ENCODE measurements at places on chromosomes 7 and 10. TPM values are rescaled to one million over a fixed set of nuclear protein-coding genes. Genes with fewer than 3 reads are reported as not detected.

ANKRD30A gene
- not detected for total RNA-seq

TMEM139 gene
- 0.85 TPM for total RNA-seq

OR2A1 gene
- total RNA-seq = not detected

CALML5 gene
- not detected for total RNA-seq

SPAM1 gene
- total RNA-seq = not detected

ANKMY2 gene
- total RNA-seq = 12.7 TPM

LIPF gene
- total RNA-seq = not detected

VWDE gene
- 15.9 TPM for total RNA-seq

TMEM236 gene
- not detected for total RNA-seq

TMEM184A gene
- 1.5 TPM for total RNA-seq

MPP7 gene
- 6.9 TPM for total RNA-seq

MYH16 gene
- not detected for total RNA-seq

HOXA6 gene
- not detected for total RNA-seq

INHBA gene
- 1.6 TPM for total RNA-seq

EXOC6 gene
- 9.0 TPM for total RNA-seq

VIPR2 gene
- total RNA-seq = 1.6 TPM

ADGRA1 gene
- 0.13 TPM for total RNA-seq

C10orf67 gene
- total RNA-seq = not detected

MEIG1 gene
- total RNA-seq = 0.72 TPM

CYP2E1 gene
- 0.13 TPM for total RNA-seq

ARHGEF5 gene
- total RNA-seq = 33.9 TPM

OR2A7 gene
- total RNA-seq = 2.5 TPM

INMT gene
- total RNA-seq = 0.70 TPM

TAS2R41 gene
- total RNA-seq = not detected

SFTPA1 gene
- not detected for total RNA-seq

GARIN1A gene
- total RNA-seq = 0.50 TPM

CASD1 gene
- 19.4 TPM for total RNA-seq

SLC26A4 gene
- not detected for total RNA-seq

CHAT gene
- not detected for total RNA-seq

SH2B2 gene
- total RNA-seq = 9.4 TPM

SPDYE6 gene
- total RNA-seq = not detected

SRRM3 gene
- total RNA-seq = 11.0 TPM

CDNF gene
- total RNA-seq = 1.3 TPM

UCN3 gene
- not detected for total RNA-seq

LEP gene
- total RNA-seq = not detected

CUEDC2 gene
- total RNA-seq = 43.0 TPM

BCL7B gene
- total RNA-seq = 48.9 TPM

SLC16A12 gene
- 0.77 TPM for total RNA-seq

PMPCB gene
- 84.9 TPM for total RNA-seq

MYL7 gene
- total RNA-seq = 5.7 TPM

LHFPL3 gene
- total RNA-seq = not detected

PLEKHA1 gene
- 30.8 TPM for total RNA-seq

MRLN gene
- total RNA-seq = not detected

LGI1 gene
- 1.2 TPM for total RNA-seq

C10orf71 gene
- total RNA-seq = not detected

MYOZ1 gene
- total RNA-seq = 1.5 TPM

SPDYE11 gene
- total RNA-seq = not detected

HOXA7 gene
- total RNA-seq = not detected

TBX20 gene
- total RNA-seq = not detected
